ENCODE measurements at places on chromosomes 7 and 10.
A peak's percentile ranks its signal among the peaks of the same experiment; 100 is the strongest.

GRCh38 chr7:123709525-123709924 is 39.3 kb downstream of the WASL start:
- no peak for DNase-seq

DNA sequence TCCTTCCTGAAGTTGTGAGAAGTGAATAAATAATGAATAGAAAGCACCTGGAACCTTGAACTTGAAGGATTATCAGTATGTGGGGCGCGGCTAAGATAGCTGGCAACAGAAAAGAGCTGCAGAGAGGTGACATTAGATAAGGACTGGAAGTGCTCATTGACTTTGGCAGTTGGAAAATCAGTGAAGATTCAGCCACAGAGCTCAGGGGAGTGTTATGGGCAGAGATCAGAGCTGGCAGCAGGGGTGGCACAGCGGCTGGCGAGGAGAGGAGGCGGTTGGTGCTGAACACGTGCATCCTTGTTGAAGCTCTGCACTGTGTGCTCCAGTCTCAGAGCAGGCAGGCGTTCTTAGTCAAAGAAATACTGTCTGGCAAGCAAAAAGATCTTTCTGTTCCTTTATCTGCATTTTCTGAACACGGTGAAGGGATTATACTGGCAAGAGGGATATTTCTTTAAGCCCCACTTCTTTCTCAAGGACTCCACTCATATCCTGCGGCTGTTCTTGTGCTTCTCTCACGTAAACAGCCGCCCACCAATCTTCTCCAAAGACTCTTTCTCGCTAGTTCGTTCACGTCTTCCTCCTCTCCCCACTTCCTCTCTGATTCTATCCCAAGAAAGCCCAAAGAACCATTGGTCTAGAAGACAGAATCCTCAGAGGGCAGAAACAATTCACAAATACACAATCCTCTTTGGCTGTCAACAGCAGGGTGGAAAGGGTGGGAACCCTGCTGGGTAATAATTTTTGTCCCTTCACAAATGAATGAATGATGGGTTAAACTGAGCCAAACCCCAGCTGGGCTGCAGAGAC is 38.6 kb upstream of the ADD3 start:
- peak; percentile 47 for DNase-seq

GRCh38 chr10:123389520-123389919 is 235.3 kb downstream of the BUB3 start:
- DNase-seq = no peak

GRCh38 chr10:124342136-124342820 is 76.4 kb downstream of the OAT start:
- DNase-seq = no peak

GRCh38 chr10:66639371-66639770 is 286.5 kb upstream of the LRRTM3 start:
- no peak for DNase-seq

DNA sequence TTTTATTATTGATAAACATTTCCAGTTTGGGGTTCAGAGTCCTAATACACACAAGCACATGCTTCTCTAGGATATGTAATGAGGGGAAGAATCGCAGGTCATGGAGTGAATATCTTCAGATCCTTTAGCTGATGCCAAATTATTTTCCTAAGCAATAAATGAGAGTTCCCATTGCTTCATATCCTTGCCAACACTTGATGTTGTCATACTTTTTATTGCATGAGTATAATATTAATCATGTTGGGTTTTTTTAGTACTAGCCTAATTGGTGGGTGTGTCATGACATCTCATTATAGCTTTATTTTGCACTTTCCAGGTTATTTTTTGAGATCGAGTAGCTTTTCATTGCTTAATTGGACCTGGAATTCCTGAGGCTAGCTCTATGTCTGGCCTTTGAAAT is 35.3 kb downstream of the TLX1 start:
- no peak for DNase-seq

- DNase-seq = no peak
Observed at GRCh38 chr7:29329686-29330085, 135.1 kb downstream of the CHN2 start.

- peak; percentile 7 for DNase-seq
Observed at GRCh38 chr10:44576702-44577191, 191.8 kb upstream of the CXCL12 start.

GRCh38 chr7:48139459-48139858 is 31.8 kb upstream of the ABCA13 start:
- no peak for DNase-seq

GRCh38 chr7:139720186-139720585 is 57.6 kb downstream of the HIPK2 start:
- no peak for DNase-seq

DNA sequence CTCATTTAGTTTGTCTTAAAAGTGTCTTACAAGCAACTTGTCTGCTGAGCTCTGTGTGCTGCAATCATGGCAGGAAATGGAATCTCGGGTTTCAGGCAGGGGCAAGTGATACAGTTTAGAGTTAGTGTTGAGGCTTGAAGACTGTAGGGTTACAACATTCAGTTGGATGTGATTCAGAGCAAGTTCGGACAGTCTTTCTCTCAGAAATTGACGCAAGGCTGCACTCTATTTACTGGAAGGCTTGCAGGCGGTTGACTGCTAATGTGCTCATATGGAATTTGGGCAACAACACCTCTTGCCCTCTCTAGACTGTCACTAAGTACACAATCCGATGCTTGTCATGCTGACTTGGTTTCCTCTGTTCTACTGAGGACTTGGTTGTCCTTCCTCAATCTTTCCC is 161.7 kb upstream of the BMPER start:
- no peak for DNase-seq

GRCh38 chr10:109696981-109697775 is 226.1 kb downstream of the XPNPEP1 start:
- no peak for DNase-seq

All from pons (tissue), 1 donor.